ENCODE measurements at places on chromosomes 4 and X.
A peak's percentile ranks its signal among the peaks of the same experiment; 100 is the strongest.

DNA sequence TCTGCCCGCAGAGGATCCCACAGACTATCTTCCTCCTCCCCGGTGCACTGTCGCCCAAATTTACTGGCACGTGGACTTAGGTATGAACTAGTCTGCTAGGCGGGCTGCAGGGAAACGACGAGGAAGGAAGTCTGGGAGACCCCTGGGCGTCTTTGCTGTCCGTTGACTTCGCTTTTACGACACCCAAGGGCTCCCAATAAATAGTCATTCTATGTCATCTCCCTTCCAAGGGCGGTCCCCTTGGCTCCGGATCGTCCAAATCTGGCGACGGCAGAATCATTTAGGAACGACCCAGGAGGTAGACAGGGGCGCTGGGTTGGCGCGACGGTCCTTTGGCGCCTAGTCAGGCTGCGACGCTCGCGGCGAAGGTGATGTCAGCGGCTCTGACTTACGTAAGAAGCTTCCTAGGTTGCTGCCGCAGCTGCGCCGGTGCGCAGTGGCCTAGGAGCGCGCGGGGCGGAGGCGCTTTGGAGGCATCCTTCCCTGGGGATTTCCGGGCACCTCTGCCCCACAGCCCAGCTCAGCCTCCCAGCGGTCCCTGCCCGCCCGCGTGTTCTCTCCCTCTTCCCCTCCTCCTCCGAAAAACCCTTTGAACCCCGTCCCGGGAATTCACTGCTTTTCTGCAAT is 2.2 kb downstream of the NHS start:
- no peak for DNase-seq

DNA sequence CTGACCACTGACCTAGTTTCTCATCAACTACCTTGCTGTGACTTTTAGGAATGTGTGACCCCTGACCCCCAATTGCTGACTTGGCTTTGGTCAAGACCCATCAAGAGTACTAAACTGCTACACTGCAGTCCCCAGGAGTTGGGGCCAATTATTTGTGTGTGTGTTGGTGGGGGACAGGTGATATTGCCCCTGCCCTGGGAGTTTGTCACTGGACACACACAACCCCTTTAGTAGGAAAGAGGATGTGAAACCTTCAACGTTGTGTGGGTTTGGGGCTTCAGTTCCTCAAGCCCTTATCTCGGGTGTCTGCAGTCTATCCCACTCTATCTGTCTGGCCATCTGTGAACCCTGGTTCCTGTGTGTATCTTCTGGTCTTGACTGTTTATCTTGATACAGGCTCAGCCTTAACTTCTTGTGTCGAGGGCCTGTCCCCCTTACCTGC is 6.5 kb downstream of the SASH3 start:
- DNase-seq, result peak; percentile 40

GRCh38 chr4:106367072-106367471 is 1.5 kb downstream of the GIMD1 start:
- no peak for DNase-seq

DNA sequence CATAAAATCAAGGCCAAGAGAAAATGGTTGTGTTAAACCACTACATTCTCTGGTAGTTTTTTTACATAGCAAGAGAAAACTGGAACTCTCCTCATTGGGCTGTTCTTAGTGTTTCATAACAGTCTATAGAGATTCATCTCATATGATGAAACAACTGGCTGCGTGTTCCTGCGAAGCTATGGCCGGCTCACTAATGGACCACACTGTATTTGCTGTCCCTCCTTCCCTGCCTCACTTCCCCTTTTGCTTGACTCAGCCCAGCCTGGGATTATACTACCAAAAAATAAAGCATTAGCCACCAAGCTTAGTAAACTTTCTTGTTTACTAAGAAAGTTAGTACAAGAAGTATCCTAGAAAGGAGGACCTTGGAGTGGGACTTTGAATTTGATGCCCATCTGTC is 31.6 kb upstream of the LSM6 start:
- DNase-seq, result no peak

- no peak for DNase-seq
Measured at GRCh38 chr4:31715302-31715701, 995.1 kb downstream of the PCDH7 start.

GRCh38 chr4:118753685-118754084 is 68.5 kb downstream of the METTL14 start:
- no peak for DNase-seq

DNA sequence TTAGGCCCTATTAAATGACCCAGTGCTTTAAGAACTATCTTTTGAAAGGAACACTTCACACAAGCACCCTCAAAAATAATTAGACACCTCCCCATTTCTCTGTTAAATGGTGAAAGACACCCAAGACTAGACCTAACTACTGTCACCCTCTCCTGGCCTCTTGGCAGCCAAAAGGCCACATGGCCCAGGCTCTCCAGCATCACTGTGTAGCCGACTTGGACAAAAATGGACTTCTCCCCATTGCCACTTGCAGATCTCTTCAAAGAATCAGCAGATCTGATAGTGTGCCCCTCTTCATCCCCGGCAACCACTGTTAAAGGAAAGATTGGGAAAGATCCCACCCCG is 2.0 kb downstream of the MID1IP1 start:
- DNase-seq, result no peak

DNA sequence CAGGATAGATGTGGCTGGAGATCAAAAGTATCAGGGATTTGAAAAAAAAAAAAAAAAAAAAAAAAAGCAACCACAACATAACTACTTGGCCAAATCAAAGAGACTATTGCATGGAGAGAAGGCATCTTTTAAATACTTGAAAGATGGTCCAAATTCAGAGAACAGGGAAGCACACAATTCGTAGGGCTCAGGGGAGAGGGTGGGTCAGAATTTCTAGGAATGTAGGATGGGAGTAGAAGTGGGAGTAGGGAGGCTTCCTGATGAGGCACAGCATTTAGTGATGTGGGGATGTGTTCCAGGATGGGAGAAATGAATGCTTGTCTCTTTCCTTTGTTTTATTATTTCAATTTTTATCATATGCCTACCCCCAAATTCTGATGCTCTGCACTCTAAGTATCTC is 36.3 kb downstream of the RTL3 start:
- no peak for DNase-seq

DNA sequence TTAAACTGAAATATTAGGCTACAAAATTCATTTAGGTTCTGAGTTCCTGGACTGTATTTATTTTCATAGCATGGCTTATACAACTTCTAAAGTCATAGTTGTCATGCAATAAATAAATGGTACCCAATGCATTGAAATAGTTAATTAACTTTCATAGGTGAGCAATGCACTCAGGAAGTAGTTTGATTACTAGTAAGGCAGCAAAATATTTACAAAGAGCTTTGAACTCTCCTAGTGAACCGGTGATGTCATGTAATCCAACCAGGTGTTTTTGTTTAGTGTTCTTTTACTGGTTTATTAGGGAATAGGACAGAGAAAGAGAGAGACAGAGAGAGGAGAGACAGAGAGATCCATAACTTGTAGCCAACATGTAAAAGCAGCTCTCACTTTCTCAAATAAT is 228.6 kb upstream of the CTSO start:
- no peak for DNase-seq

All from GM19239 (cell line).